ENCODE measurements at places on chromosomes 5 and 9.

DNA sequence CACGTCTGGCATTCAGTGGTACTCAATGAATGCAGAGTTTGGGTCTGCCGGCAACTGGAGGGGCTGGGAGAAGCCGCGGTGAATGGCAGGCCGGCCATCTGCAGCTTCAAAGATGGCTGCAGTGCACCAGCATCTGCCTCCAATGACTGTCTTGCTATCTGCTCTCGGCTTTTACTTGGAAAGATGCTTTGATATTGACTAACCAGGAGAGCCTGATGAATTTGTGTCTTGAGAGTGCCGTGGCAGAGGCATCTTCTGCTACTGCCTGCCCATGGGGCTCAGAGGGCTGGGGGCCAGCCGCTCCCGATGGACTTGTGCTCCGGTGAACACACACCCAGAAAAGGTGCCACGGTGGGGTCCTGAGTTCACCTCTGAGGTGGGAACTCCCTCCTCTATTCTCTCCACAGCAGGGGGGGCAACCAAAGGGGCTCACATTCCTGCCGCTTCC lies 164.5 kb downstream of the COL23A1 start:
- DNase-seq, result no peak

- no peak for DNase-seq
Observed at GRCh38 chr9:1768561-1768960, 246.6 kb upstream of the SMARCA2 start.

DNA sequence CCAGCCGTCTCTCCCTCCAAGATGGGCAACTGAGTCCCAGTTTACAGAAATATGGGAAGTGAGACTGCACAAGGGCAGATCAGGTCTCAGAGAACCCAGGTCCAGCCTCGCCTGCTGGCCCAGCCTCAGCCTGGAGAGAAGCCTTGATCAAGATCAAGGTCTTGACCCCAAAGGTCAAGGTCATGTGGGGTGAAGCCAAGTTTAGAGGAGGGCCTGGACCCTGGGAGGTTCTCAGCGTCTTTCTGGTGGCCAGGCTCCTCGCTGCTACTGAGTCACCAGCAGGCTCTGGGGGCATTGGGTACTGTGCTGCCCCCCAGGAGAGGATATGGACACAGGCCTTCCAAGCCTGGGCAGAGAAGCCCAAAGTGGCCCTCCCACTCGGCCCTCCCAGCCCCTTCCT lies 8.8 kb downstream of the IPPK start:
- no peak for DNase-seq

DNA sequence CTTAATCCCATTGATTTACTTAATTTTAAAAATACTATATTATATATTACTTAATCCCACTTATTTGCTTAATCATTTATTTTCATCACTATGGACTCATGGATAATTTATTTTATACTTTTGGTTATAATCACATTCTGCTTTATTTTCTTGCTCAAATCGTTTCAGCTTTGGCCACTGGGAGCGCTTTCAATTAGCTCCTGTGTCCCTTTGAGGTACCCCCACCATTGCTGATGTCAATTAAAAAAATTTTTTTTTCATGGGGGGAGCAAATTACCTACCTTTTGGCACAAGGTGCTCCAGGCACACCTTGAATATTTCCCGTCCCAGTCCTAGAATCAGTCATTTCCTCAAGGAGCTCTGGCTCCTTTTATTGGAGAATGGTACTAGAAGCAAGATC lies 1.4 kb upstream of the TRIO start:
- no peak for DNase-seq

- peak; percentile 94 for DNase-seq
Observed at GRCh38 chr5:38607396-38607795, 51.0 kb upstream of the LIFR start.

GRCh38 chr9:106704056-106704615 lies 158.8 kb upstream of the ZNF462 start:
- no peak for DNase-seq

GRCh38 chr9:15371448-15371845 lies 51.2 kb upstream of the SNAPC3 start:
- DNase-seq, result no peak

- peak; percentile 75 for DNase-seq
Observed at GRCh38 chr9:112097712-112098688, 77.1 kb downstream of the SUSD1 start.

DNA sequence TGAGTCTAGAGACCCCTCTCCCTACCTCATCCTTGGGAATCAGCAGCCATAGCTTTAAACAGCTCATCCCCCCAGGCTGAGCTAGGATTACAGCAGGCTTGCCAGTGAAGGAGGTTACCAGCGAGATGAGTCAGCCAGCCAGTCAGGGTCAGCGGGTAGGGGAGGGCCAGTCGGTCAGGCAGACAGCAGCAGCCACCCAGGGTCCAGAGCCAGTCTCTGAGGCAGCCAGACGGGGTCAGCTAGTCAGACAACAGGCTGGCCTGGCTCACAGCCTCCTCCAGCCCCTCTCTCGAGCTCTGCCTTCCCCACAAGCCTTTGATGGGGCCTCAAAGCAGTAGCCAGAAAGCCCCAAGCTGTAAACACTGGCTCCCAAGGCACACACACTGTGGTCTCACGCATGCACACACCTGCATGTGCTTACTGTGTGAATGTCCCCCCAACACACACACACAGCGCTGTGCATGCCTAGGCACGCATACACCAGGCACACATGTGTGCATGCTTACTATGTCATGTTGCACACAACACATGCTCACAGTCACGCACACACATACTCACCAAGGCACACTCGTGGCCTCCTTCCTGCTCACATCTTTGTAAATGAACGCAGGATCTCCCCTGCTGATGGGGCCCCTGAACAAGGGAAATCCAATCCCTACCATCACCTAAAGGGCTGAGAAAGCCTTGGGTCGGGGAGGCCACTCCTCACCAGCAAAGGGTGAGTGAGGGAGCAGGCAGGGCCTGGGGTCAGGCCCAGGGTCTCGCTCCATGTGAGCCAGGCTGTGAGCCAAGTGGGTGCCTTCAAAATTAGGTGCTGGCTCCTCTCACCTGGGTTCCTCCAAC lies 28.2 kb upstream of the CPLX2 start:
- peak; percentile 62 for DNase-seq

GRCh38 chr9:4680750-4681149 lies 1.4 kb downstream of the CDC37L1 start:
- no peak for DNase-seq

- no peak for DNase-seq
Observed at GRCh38 chr5:132298298-132299212, 4.4 kb downstream of the SLC22A4 start.

- DNase-seq, result no peak
Observed at GRCh38 chr5:113379936-113380806, 54.6 kb downstream of the TSSK1B start.

GRCh38 chr5:119343052-119343451 lies 12.8 kb upstream of the TNFAIP8 start:
- DNase-seq, result no peak

DNA sequence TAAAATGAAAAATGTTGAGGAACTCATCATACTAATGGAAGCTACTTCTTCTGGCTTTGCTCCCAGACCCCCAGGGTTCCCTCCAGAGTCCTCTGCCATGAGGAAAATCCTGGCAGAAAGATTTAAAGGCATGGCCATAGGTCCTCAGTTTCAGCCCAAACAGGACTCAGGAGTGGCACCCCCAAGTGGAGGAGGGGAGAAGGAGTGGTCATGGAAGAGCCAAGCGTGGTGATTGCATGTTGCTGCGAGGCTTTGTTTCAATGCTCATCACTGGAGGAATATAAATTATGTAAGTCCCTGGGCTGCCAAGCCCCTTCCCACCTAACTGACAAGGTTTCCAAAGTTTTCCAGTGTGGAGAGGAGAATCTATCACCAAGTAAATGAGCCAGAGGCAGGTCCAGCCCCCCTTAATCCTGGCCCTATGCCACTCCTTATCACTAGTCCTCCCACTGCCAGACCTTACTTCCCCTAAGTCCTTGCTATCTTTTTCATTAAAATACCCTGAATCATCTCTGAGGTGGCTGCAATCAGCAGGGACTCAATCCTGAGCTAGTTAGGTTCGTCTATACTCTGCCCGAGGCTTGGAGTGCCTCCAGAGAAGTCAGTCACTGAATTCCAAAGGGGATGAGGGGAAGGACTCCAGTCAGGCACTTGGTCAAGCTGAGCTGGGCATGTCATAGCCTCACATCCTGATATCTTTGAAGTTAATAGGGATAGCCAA lies 70.7 kb upstream of the TAF1L start:
- no peak for DNase-seq

DNA sequence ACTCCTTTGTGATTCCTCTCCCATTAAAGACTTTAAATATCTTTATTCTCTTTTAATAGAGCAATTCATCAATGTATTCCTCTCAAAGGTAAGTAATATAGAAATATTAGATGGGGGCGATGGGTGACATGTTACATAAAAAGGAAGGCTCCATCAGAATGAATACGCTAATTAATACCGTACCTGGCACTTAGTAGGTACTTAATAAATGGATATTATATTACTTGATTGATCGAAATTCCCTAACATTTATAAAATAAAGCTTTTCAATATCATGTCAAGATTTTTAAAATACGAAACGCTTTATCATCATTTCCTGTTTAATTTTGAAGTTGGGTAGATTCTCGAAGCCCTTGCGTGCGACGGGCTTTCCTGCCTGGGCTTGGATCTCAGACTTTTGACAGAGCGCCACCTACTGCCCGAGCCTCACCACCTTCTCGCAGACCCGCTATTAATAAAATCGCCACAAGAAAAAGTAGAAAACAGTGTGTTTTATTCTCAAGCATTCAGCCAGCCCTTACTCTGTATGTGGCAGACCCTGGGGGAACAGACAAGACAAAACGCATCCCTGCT lies 99.4 kb downstream of the C5orf15 start:
- peak; percentile 78 for DNase-seq

DNA sequence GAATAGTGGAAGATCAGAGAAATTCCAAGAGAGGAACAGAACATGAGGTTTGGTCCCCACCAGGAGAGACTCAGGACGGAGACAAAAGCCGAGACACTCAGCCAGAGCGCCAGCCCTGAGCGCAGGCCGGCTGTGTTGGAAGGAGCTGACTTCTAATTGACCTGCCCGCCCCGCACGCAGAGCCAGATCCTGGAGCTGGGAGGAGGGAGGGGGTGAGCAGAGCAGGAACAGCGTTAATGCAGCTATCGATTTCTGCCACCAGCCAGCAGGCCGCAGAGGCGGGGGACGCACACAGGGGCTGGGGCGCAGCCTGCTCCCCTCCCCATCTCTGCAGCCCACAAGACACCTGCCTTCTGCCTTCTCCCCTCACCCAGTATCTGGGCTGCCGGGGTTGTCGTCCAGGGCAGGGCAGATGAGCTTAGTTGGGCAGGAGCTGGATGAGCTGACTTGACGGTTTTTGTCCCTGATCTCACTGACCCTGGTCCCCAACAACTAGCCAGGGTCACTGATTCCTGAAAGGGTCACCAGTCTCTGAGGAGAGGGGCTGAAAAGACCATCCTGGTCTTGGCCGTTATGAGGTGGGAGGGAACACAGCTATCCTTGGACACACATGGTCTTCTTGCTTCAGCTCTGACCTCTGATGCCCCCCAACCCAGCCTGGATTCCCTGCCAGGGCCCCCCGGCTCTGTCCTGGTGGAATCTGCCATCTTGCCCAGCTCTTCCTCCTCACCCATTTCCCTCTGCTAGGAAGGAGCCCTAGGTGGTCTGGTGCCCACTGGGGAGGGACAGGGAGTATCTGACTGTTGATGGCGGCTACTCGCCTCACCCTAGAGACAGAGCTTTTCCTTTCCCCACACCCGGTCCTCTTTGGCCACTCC lies 29.8 kb downstream of the CXXC5 start:
- no peak for DNase-seq

- DNase-seq, result peak; percentile 26
Observed at GRCh38 chr5:144060598-144060997, 109.9 kb downstream of the YIPF5 start.

- DNase-seq, result no peak
Observed at GRCh38 chr9:32965566-32965965, 35.9 kb downstream of the APTX start.

GRCh38 chr9:21825637-21826036 lies 23.2 kb downstream of the MTAP start:
- no peak for DNase-seq

DNA sequence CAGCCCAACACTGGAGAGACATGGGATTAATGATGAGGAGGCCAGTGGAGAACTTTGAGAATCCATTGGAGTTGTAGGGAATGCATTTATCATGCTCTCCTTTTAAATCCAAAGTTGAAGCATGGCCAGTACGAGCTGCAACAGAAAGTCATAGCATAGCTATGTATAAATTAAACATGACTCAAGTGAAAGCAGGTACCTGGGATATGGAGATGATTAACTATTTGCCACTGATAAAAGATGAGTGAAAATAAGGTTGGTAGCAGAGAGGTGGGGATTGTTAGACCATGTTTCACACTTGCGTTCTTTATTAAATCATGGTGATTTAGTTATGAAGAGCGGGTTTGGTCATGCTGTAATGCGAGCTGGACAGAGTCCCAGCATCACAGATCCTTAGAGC lies 189.6 kb downstream of the ARHGEF28 start:
- peak; percentile 55 for DNase-seq

DNA sequence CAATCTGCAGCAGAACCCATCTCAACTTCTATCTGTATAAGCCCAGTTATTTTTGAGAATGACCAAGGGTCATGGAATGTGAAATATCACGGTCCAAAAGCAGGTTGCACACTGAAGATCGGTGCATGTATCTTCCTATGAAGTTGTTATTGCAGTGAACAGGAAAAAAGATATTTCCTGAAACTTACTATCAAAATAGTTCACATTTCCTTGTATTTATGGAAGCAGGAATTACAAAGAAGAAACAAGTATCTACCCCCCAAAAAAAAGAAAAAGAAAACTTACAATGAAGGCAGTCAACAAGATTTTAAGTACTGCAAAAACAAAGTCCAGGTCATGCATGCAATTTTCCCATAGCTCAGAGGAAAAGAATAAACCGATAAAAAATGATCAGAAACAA lies 70.0 kb downstream of the MPDZ start:
- DNase-seq, result no peak

- DNase-seq, result no peak
Observed at GRCh38 chr9:38003230-38003629, 65.8 kb downstream of the SHB start.

DNA sequence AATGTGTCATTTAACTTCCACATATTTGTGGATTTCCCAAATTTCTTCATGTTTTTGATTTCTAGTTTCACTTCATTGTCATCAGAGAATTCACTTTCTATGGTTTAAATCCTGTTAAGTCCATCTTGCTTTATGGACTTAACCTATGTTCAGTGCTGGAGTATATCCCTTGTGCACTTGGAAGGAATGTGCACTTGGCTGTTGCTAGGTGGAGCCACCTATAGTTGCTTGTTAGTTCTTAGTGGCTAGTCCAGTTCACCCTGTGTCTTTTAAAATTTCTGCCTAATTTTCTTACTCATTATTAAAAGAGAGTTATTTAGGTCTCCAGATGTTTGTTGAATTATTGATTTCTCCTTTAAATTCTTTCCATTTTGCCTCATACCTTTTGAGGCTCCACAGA lies 1472.5 kb upstream of the CDH6 start:
- no peak for DNase-seq

- DNase-seq, result no peak
Observed at GRCh38 chr5:139820130-139820529, 24.5 kb downstream of the PSD2 start.

Measured in astrocyte of the spinal cord (primary cell).